ENCODE measurements at places on chromosomes 6 and 20.

DNA sequence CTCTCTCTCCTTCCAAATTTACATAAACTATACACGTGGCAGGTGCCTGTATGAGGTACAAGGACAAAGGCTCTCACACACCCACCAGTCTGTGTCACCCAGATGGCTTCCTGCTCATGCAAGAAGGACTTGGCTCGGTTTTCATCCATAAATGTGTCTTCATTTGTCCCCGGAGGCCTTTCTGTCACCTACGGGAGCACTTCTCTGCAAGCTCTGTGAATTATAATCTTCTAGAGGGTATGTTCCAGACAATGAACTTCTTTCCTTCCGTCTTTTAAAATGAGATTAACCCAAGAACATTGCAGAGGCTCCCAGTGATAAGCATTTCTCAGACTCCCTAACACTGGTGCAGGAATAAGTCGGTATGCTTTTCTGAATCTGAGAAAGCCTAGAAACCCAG is 123.6 kb downstream of the PTPRT start:
- no peak for DNase-seq

GRCh38 chr6:163667372-163668060 is 253.0 kb downstream of the QKI start:
- DNase-seq: peak; percentile 77

DNA sequence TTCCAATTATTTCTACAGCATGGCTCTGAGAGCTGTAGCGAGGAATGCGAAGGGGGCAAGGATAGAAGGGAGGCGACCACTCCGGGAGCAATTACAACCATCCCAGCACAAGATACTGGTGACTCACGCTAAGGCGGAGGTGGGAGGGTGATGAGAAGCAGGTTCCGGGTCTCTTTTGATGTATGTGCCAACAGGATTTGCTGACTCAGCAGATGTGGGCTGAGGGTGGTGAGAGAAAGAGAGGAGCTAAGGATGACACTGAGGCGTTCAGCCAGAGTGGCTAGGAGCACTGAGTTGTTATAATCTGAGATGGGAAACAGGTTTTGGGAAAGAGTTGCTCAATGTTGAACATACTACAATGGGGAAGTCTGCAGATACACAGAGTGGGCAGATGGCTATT is 9.3 kb upstream of the TXNDC5 start:
- DNase-seq: no peak

DNA sequence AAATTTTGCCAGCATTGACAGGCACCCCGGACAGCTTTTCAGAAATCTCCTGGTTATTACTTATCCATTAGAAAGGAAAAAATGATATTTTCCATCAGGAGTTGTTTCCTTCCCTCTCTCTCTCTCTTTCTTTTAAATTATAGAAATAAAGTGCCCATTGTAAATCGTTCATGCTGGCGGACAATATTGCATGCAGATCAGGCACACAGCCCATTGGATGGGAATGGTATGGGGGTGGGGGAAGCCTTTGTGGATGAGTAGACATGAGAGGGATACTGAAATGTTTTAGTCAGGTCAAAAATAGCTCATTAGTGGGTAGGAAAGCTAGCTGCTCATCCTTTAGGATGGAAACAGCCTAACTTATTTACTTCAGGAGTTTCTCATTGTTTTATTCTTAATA is 764.9 kb upstream of the MMS22L start:
- DNase-seq: no peak

DNA sequence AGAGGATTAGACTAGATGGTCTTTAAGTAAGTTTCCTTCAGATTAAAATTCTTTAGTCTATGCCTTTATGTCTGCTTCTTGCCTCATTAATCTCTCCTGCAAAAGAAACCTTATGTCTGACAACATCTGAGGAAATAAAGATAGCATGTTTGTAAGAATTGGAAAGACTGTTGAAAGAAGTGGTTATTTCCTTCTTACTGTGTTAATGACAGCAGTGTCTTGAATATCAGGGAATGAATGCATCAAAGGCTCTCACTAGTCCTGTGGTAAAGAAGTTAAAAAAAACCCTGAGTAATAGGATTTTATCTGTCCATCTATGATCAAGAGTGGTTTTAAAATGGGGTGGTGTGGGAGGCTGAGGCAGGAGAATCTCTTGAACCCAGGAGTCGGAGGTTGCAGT is 302.0 kb downstream of the PRL start:
- DNase-seq: no peak

- DNase-seq: peak; percentile 66
Measured at GRCh38 chr6:111210194-111210728, 123.0 kb downstream of the SLC16A10 start.

DNA sequence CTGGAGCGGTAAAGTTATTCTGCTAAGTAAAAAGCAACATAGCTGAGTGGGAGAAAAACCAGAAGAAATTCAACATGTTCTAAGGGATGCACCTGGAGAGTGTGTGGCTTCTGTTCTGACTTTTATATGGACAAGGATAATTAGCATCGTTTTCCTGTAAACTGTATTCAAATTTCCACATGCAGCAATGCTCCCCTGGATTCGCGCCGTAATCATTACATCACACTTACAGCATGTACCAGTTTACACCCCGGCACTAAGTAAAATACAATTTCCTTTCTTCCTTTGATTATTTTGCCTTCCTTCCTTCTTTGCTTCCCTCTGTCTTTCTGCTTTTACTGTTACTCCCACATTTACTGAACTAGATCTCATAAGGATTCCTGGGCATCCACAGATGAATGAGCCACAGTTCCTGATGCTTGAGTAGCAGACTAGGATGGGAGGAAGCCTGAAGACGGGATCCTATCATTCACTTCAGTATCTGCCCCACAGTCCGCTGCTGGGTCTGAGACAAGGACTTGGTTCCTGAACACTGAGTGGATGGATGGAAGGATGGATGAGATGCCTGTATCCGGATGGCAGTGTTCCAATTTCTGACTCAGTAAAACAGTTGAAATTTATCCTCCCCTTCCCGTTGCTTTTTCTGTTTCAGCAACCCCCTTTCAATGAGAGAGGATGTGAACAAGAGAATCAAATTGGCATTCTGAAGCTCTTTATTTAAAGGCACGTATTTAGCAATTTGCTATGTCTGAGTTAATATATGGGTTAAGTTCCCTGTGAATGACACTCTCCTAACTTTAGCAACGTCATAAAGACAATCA is 174.6 kb downstream of the GJA10 start:
- DNase-seq: peak; percentile 39

DNA sequence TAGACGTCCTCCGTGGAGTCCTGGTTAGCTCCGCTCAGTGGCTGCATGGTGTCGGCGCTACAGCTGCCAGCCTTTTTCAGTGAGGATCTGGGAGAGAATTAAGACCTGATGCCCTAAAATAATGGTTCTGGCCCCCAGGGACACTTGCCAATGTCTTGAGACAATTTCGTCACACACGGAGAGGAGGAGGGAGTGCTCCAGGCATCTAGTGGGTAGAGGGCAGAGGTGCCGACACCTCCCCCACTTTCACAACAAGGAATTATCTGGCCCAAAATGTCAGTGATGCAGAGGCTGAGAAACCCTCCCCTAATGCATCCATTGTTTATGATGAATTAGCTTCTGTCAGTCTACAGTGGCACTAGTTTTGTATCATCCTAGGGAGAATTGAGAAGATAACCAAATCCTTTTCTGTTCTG is 24.4 kb downstream of the TMEM181 start:
- no peak for DNase-seq

DNA sequence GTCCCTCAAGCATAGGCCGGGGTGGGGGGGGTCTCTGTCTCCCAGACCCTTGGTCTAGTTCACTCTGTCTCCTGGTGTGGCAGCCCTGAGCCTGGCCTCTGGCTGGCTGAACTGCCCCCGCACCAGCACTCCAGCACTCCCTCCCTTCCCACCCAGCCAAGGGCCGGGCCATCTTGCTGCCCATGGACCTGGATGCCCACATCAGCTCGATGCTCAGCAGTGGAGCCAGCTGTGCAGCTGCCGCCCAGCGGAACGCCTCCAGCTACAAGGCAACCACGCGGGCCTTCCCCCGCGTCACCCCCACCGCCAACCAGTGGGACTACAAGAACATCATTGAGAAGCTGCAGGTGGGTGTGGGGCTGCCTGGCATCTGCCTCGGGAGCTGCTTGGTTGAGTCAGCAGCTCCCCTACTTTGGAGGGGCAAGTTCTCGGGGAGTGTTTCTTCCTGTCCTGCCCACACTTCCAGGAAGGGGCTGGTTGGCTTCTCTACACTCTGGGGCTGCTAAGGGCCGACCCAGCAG is 28.4 kb downstream of the UQCC2 start:
- no peak for DNase-seq

GRCh38 chr6:113560908-113561307 is 296.2 kb upstream of the MARCKS start:
- peak; percentile 89 for DNase-seq

DNA sequence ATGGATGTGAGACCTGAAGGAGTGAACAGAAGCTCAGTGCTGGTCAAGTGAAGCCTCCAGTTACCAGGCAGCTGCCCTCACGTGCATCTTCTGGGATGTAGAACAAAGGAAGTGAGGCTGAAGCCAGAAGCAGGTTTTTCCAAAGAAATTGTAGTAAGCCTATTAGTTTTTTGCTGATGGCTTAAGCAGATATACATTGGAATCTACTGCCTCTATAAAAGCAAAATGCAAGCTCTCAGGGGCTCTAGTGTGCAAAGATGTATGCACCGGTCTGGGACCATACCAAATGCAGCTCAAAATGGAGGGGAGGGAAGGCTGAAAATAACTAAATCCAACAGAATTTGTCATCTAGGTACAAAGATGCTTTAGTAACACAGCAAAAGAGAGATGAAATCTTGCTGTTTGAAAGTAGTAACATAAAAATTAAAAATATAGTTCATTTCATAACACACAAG is 77.0 kb downstream of the DTNBP1 start:
- DNase-seq: no peak

DNA sequence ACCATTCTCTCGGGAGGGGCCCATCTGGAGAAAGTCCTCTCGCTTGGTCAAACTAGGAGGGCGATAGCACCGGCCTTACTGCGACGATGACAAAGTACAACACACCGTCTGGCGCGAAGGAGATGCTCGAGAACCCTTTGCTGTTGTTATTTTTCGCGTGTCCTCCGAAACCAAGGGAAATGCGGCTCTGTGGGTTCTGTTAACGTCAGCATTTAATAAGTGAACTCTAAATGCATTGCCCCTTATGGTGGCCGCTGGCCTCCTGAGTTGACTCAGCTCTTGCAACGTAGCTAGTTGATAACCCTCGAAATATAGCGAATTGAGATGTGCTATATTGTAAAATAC is 577 bp upstream of the SCAND1 start:
- peak; percentile 54 for DNase-seq

DNA sequence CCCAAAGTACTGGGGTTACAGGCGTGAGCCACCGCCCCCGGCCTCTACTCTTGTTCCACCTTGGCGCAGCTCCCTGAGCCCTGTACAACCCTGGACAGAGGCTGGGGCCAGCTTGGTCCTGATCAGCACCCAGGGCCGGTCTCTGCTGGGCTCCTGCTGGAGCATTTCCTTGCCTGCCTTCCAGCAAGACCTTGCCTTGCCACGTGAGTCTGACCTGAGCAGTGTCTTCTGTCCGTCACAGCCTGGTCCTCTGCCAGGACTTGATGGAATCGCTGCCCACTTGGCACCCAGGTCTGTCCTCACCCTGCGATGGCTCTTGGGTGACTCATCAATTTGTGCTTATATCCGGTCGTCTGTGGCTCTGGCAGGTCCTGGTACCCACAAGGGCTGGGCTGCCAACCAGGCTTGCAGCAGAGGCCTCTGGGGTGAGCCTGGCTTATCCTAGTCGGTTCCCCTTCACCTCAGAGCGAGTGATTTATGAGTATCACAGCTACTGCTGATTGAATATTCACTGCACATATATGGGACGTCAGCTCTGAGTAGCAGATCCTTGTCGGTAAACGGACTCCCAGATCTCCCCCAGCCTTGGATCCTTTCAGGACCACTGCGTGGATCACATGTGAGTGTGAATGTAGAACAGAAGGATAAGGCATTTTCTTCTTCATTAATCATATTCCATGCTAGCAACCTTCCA is 10.1 kb upstream of the SULF2 start:
- DNase-seq: no peak

- DNase-seq: no peak
Measured at GRCh38 chr6:165644586-165645266, 18.3 kb downstream of the PDE10A start.

DNA sequence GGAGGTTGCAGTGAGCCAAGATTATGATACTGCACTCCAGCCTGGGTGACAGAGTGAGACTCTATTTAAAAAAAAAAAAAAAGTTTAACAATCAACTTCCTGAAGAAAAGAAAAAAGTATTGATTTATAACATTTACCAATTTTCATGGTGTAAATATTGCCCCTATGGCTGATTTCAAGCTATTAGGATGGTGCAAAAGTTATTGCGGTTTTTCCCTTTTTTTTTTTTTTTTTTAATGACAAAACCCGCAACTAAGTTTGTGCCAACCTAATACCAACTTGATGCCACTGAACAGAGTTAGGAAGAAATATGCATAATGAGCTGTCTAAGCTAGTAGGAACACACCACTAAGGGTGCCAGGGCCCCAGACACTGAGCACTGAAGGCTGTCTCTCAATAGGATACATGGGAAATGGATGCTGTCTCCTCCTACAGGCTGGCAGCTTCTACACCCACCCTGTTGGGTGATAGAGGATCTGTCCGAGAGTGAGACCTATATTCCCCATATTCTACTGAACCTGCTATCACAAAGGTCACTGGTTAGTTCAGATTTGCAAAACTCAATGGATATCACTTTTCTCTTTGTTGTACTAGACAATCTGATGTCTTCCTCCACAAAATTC is 6.5 kb upstream of the PERP start:
- no peak for DNase-seq

- no peak for DNase-seq
Measured at GRCh38 chr6:99307295-99307907, 42.1 kb downstream of the FAXC start.

GRCh38 chr6:38957426-38957825 is 91.2 kb upstream of the GLP1R start:
- DNase-seq: peak; percentile 20

DNA sequence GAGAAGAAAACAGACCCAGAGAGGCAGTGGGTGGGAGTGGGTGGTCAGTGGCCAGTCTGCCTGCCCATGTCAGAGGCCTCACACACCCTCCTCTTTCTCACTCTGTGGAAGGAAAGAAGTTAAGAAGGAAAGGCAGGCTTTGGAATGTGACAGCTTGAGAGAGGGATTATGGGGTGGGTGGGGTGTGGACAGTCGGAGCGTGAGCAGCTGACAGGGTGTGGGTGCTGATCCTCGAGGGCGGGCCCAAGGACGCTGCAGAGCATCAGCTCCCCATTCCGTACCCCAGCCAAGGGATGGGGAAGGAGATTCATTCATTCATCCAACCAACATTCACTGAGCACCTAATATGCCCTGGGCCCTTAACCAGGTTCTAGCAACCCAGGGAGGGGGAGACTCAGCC is 4.8 kb downstream of the TGM6 start:
- no peak for DNase-seq

- DNase-seq: no peak
Measured at GRCh38 chr6:150622941-150623874, 23.5 kb downstream of the PLEKHG1 start.

DNA sequence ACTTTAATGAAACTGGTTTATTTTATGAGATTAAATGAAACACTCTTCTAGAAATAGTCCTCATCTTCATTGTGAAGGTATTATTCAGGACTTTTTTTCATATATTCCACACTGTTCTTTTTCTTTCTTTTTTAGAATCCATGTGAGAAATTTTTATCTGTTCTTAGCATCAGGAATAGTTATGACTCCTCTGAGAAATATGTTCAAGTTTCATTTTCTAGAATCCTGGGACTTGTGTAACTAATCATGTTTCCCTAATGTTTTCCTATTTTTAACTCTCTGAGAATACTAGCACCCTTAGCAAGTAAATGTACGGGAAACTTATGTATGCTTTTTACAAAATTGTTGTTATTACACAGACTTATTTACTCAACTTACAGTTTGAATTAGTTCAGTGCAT is 407.8 kb downstream of the CBLN4 start:
- DNase-seq: no peak

GRCh38 chr6:147910281-147910680 is 401.8 kb downstream of the SAMD5 start:
- DNase-seq: no peak
